Mesenteric fat pad (tissue), 1 donor: ENCODE measurements at places on chromosomes 11 and 22. TPM values are rescaled to one million over a fixed set of nuclear protein-coding genes. Genes with fewer than 3 reads are reported as not detected.

GRCh38 chr11:102390667-102391465 is 43.9 kb downstream of the BIRC2 start:
- DNase-seq: no peak

The CBLIF gene
- not detected for total RNA-seq

DNA sequence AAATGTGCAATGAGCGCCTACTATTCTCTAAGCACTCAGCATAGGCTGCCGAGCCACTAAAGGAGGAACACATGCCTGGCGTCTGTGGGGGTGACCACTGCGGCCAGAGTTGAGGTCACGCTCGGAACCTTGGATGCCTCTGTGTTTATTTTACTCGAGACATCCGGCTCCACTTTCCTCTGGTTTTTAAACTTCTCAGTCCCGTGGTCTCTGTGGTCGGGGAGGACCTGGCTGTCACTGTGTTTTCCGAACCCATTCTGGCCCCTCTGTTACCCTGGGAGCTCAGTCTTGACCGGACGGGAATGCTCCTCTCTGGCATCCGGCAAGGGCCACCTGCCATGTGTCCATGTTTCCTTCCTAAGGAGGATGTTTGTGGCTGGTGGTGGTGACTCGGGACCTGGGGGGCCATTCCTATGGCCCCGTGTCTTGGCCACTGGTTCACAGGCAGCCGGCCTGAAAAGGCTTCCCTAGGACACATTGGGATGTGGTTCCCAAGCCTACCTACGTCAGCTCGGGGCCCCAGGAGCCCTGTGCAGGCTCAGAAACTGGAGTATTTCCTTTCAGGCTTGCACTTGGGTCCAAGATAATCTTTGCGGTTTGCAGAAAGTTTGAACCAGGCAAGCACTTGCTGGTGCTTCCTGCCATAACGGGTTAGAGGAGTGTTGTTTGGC is 46.7 kb upstream of the PARVG start:
- no peak for DNase-seq

- no peak for DNase-seq
Measured at GRCh38 chr11:68328374-68329091, 16.1 kb downstream of the LRP5 start.

GRCh38 chr11:18710545-18710944 is 12.0 kb downstream of the TMEM86A start:
- peak; percentile 85 for DNase-seq

The NAV2 gene
- total RNA-seq: 13.7 TPM

The OR8D1 gene
- not detected for total RNA-seq

DNA sequence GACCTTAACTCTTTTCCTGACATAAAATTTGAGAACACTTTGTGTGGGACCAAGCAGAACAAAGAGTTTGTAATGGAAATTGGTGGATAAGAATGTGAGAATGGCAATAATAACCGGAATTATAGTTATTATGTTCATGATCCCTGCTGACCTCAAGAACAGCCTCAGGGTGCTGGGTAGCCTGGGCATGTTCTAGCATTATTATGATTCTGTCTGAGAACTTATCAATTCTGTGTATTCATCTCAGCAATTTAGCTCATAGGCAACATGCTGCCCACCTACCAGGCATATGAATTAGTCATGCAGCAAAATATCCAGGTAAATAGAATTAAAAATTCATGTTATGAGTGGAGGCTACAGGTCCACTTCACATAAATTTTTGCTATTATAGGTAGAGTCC is 61.9 kb downstream of the CTSC start:
- DNase-seq: no peak

The DRD4 gene
- total RNA-seq: 0.71 TPM

DNA sequence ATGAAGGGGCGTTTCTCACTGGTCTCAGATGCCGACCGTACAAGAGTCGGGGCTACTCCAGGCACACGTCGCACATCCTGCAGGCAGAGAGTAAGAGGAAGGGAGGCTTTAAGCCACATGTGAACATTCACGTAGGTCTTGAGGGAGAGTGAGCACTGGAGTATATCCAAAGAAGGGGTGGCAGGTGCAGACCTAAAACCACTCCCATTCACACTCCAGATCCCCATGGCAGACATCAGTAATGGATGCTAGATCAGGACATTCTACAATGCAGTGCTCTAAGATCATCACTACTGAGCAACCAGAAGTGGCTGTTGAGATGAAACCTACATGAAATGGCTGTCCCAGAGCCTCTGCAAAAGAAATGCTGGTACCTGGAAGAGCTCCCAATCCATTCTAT is 39.0 kb downstream of the WT1 start:
- no peak for DNase-seq

DNA sequence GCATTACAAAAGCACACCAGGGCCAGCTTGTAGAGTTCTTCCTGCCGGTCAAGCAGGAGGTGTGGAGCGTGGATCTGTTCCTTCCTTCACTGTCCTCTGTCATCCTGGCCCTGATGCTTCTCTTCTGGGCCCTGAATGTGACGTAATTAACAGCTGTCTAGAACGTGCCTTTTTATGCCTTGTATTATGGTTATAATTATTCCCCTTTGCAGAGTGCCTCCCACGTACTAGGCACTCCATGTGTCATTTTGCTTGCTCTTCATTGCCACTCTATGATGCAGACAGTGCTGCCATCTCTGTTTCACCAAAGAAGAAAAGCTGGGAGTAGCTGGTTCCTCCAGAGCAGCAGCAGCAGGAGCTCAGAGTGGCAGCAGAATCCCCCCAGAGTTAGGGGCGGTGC is 132.1 kb upstream of the TTC12 start:
- no peak for DNase-seq

The OR4C11 gene
- total RNA-seq: not detected
